ENCODE measurements at places on chromosomes 3 and 15.

- no peak for DNase-seq
These were observed 31.6 kb downstream of the ISL2 start for GRCh38 chr15:76368122-76368621.

GRCh38 chr15:37873336-37873735 lies 61.1 kb upstream of the TMCO5A start:
- no peak for DNase-seq

GRCh38 chr15:27743638-27744037 lies 355.5 kb downstream of the OCA2 start:
- no peak for DNase-seq

GRCh38 chr3:55486101-55486856 lies 827 bp downstream of the WNT5A start:
- DNase-seq = no peak

- no peak for DNase-seq
These were observed 81.4 kb downstream of the SETD2 start for GRCh38 chr3:47082519-47082918.

DNA sequence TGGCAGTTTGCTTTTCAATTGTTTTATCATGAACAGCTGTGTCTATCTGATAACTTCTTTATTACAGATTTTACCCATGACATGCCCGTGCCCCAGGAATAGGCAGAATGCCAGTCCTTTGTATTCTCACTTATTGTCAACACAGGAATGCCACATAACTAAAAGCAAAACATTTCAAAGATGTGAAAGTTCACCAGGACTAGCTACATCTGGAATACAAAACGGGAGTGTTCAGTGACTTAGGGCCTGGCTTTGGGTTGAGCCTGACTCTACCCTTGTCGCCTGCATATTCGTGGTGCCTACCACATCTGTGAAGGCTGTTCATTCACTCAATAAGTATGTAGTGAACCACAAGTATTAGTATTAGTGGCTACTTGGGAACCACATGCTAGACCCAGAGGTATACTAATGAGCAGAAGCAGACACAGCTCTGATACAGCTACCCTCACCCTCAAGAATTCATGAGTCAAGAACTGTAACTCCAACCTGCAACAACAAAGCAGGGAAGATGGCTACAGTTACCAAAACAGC lies 2.9 kb downstream of the TNFSF10 start:
- peak; percentile 41 for DNase-seq

GRCh38 chr3:62589078-62589477 lies 215.7 kb upstream of the FEZF2 start:
- no peak for DNase-seq

DNA sequence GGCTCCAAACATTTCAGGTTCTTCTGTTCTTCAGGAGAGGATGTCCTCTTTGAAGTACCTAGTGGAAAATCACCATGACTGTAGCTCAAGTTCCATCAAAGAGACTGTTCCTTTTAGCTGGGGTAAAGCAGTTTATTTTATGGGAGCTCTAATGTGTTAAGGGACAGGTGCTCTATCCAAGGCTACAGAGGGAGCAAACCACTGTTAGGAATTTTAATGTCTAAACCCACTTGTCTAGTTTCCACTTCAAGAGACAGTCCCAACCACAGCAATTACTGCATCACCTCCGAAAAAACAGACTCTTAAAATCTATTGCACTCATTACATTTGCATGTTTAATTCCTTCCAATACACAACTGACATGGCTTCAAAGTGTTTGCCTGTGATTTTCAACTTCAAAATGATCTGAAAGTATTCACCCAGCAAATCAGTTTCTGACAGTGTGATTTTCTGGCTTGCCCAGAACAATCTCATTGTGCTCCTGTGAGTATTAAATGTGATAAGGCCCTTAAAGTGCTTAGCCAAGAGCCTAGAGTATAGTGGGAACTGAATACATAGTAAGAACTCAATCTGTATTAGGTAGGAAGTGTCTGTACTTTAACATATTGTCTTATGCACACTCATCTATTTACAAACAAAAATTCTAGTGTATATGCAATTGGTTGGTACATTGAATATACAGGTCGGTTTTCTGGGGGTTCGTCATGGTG lies 266.5 kb upstream of the CCDC54 start:
- no peak for DNase-seq

DNA sequence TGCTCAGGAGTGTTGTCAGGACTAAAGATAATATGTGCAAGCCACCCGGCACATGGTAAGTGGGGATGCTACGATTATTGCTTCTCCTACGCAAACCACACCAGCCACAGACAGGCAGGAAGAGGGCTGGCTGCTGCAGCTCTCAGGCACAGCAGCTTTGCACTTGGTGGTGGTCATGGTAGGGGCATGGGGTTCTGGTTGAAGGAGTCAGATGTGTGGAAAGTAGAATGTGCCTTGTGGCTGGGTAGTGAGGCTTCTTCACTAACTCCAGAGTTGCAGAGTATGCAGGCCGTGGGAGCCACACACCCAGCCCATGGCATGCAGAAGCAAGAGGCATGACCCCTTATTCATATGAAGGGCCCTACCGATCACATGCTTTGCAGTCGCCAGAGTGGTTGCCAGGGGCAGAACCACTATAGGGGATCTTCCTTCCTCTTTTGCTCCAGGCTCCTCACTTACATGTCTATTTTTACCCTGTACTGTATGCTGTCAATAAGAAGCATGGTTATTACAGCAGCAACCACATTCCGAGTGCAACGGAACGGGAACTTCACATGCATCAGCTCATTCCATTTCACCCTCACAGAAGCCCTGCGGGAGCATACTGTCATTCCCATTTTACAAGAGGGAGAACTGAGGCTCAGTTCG lies 59.2 kb upstream of the HERC1 start:
- DNase-seq = peak; percentile 82

DNA sequence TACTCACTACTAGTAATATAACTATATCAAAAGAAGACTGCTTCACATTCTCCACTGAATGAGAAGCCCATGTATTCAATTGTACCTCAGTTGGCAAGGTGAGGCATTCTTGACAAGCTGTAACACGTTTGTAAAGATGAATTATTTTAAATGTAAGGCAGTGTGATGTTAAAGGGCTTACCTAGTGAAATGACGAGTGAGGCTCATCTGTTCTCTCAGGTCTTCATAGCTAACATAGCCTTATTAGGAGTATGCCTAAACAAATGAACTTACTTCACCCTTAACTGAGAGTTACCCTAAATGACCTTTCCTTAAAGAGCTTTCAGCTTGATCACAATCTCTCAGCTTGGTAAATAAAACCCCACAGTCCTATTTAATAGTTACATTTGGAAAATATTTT lies 127.3 kb downstream of the FEZF2 start:
- no peak for DNase-seq

GRCh38 chr3:12178091-12178820 lies 19.5 kb upstream of the TIMP4 start:
- no peak for DNase-seq

- peak; percentile 55 for DNase-seq
These were observed 52.1 kb downstream of the ITGB5 start for GRCh38 chr3:124834723-124835718.

- no peak for DNase-seq
These were observed 26.5 kb downstream of the FBXO40 start for GRCh38 chr3:121619691-121620090.

- DNase-seq = no peak
These were observed 33.8 kb downstream of the FAH start for GRCh38 chr15:80186597-80186996.

- DNase-seq = no peak
These were observed 450.4 kb downstream of the FOXP1 start for GRCh38 chr3:71132995-71133730.

GRCh38 chr15:40059821-40060220 lies 20.8 kb upstream of the SRP14 start:
- DNase-seq = no peak

- DNase-seq = no peak
These were observed 46.0 kb downstream of the FSIP1 start for GRCh38 chr15:39736412-39737195.

GRCh38 chr15:66876421-66876730 lies 174.3 kb downstream of the SMAD6 start:
- DNase-seq = no peak

- DNase-seq = no peak
These were observed 88.7 kb downstream of the CACNA2D3 start for GRCh38 chr3:54211097-54211496.

DNA sequence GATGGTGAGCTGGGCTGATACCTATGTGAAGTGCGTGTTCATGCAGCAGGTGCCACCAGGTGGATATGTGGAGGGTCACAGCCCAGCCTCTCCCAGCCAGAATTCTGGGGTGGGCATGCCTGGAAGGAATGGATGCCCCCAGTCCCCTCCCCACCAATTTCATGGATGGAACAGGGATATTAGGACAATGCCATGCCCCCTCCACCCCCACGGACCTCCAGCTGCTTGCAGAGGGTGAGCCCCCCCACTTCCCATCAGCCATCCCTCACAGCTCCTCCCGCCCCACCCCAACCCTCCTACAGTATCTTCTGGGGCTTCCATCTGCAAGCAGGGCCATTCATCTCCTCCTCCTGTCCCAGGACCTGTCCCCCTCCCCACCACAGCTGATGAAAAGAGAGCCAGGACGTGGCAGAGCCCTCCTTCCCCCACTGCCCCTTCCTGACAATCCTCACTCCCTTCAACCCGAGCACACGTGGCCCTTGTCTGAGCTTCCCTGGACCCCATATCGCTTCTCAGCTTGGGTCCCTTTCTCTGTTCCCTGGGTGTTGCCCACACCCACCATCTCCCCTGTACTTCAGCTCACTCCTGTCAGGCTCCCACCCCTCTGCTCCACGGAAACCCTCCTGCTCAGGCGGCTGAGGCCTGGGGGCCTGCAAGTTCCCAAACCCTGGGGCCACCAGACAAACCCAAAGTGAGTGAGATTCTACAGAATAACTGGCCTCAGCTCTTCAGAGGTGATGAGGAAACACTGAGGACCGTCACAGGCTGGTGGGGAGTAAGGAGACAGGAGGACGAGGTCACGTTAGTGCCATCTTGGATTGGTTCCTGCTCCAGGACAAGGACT lies 2.8 kb upstream of the SEMA3G start:
- DNase-seq = no peak

DNA sequence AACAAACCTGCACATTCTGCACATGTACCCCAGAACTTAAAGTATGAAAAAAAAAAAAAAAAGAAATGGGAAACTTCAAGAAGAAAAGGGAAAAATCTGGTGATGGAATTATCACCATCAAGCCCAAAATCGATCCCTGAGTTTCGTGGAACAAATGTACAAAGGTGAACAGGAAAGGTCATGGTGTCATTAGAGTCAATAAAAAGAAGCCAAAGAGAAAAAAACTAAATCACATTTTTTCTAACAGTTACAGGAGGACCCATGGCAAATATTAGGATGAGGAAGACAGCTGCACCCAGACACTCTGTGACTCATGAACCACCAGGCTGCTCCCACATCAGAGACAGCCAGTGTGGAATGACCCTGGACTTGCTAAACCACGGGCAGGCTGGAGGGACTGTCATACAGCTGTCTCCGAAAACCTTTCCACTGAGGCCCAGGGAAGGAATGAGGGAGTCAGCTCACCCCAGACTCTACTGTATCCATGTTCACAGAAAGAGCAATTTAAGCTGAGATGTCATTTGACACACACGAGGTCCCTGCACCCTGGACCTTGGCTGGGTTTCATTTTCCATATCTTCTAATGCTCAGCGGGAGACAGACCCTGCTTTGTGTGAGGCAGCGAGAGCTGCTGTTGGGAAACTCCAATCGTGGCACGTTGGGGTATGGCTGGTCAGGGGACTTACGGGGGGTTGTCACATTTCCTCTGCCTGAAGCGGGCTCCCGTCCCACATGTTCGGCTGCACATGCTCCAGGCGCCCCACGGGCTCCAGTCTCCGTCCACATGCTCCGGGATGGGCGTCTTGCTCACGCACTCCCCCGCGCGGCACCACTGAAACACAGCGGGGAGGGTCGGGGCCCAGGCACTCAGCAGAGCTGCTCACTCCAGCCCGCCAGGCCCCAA lies 210.2 kb downstream of the ADAMTS17 start:
- peak; percentile 34 for DNase-seq

DNA sequence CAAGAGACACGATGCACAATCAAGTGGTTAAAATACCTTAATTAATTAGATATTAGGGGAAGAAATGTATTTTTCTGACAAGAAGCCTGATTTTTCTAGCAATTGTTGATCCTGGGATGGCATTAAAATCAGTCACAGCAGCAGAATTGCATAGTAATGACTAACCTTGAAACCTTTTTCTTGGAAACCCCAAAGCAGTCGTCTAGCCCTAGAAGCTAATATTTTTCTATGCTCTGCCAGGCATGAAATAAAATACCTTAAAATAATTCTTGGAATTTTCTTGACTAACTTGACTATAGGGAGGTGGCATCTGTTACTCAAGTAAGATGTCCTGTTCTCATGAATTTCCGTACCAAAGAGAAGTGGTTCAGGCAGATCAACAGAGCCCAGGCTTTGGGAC lies 204.1 kb downstream of the THRB start:
- no peak for DNase-seq

All from CD4-positive, alpha-beta T cell treated with Interleukin-6 for 4 hours (primary cell).